Right ventricle myocardium superior (tissue), 1 donor: ENCODE measurements at places on chromosomes 16 and 17. TPM values are rescaled to one million over a fixed set of nuclear protein-coding genes. Genes with fewer than 3 reads are reported as not detected.

ENPP7 gene
- not detected for total RNA-seq

SMIM36 gene
- not detected for total RNA-seq

STAT5A gene
- 14.9 TPM for total RNA-seq

PABPN1L gene
- total RNA-seq: not detected

SCGB1C2 gene
- not detected for total RNA-seq

CORO1A gene
- 8.4 TPM for total RNA-seq

UNC13D gene
- 10.6 TPM for total RNA-seq

DUSP3 gene
- 224 TPM for total RNA-seq

FDXR gene
- 4.6 TPM for total RNA-seq

PARD6A gene
- total RNA-seq: 3.2 TPM

LGALS3BP gene
- 499 TPM for total RNA-seq

CCL15 gene
- not detected for total RNA-seq

SOX15 gene
- 0.91 TPM for total RNA-seq

CIBAR2 gene
- not detected for total RNA-seq

TNFSF13 gene
- total RNA-seq: 8.3 TPM

MFAP4 gene
- total RNA-seq: 42.9 TPM

TEX19 gene
- total RNA-seq: not detected

PIK3R5 gene
- total RNA-seq: 2.5 TPM

DPEP1 gene
- not detected for total RNA-seq

CCL11 gene
- total RNA-seq: 4.0 TPM

ATAD5 gene
- 0.38 TPM for total RNA-seq

KRT32 gene
- total RNA-seq: not detected

LRRC3C gene
- not detected for total RNA-seq

CSH2 gene
- not detected for total RNA-seq
